NCI-H1105 (cell line): ENCODE measurements at places on chromosomes 13 and 19.

DNA sequence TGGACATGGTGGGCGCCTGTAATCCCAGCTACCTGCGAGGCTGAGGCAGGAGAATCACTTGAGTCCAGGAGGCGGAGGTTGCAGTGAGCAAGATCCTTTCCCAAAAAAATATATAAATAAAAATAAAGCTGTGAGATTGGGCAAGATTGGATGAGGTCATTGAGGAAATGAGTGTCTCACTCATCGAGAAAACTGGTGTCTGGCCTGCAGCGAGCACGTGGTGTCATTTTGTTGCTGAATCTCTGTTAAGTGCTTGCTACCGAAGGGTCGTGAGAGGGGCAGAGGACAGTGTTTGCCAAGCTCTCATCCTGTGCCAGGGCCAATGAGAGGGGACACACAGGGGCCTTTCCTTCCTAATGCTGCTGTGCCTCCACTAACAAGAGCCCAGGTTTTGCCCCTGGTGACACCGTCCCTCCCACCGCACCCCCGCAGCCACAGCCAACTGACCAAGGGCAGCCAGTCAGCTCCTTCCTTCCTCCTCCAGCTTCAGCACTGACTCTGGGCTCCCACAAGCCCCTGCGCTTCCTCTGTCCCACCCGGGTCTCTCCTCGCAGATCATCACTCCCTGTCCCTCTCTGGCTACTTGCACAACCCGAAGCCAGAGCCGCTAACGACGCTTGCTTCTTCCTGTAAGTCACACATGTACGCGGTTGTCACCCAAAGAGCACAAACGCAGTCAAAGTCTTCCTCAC, 3.2 kb downstream of the POLD1 start:
- no peak for DNase-seq

- DNase-seq, result no peak
Observed at GRCh38 chr19:57599377-57599760, 316 bp upstream of the ZNF530 start.

GRCh38 chr19:9306443-9306842, 3.2 kb downstream of the ZNF699 start:
- no peak for DNase-seq

DNA sequence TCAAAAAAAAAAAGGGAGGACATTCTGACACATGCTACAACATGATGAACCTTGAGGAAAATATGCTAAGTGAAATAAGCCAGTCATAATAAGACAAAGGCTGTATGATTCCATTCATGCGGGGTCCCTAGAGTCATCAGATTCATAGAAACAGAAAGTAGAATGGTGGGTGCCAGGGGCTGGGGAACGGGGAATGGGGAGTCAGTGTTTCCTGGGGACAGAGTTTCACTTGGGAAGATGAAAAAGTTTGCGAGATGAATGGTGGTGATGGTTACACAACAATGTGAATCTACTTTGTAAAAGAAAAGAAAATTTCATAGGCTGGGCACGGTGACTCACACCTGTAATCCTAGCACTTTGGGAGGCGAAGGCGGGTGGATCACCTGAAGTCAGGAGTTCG, 6.1 kb upstream of the CLEC4G start:
- no peak for DNase-seq

- DNase-seq, result no peak
Observed at GRCh38 chr13:73687087-73687486, 447.1 kb downstream of the KLF12 start.

- no peak for DNase-seq
Observed at GRCh38 chr19:6433663-6434062, at the start of gene SLC25A41. SLC25A41 (minus strand) TSS chr19:6433763; CDS start chr19:6433693, 70 bp downstream.
